Ascending aorta (tissue), 2 donors: ENCODE measurements at places on chromosomes 1 and 21.
A peak's percentile ranks its signal among the peaks of the same experiment; 100 is the strongest.

GRCh38 chr21:41970751-41971653, 17.2 kb upstream of the C2CD2 start:
- no peaks in the 10 kb centered on the region for H3K4me1 ChIP-seq
- H3K36me3 ChIP-seq: no peaks in the 10 kb centered on the region
- peak; percentile 41 for DNase-seq
- H3K27me3 ChIP-seq: no peaks in the 10 kb centered on the region

GRCh38 chr21:30194701-30195299, 21.1 kb downstream of the CLDN8 start:
- no peaks in the 10 kb centered on the region for H3K27me3 ChIP-seq
- H3K4me3 ChIP-seq: no peak overlapping the region
- H3K4me1 ChIP-seq: no peaks in the 10 kb centered on the region
- no peak for DNase-seq

DNA sequence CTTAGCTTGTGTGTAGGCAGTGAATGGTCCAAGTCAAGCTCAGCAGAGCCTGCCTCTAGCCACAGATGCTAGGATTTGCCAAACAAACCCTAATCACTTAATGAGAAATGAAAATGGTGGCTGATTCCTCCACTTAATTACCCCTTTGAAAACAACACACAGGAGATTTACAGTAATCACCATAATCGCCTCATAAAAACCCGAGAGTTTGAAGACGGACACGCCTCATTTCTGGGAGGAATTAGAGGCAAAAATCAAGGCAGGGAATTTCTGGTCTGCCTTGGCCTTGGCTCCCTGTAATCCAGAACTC, 16.3 kb upstream of the FOXE3 start:
- no peaks in the 10 kb centered on the region for H3K4me1 ChIP-seq
- H3K27me3 ChIP-seq: no peaks in the 10 kb centered on the region
- H3K27ac ChIP-seq: no peak overlapping the region

DNA sequence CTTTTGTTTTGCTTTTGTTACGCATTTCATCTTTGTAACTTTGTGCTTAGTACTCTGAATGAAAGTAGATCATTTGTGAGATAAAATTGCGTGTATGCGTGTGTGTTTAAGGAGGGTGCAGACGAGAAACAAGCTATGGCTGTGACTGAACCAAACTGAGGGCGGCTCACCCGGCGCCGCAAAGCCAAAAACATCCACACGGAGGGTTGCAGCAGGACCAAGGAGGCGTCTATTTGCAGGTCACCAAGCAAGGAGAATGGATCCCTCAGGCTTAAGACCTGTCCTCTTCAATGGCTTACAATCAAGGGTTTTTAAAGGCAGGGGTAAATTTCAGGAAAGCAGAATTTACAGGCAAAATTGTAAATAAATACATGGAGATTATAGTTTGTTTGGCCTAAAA, 12.8 kb downstream of the GCSAML start:
- DNase-seq: no peak
- no peaks in the 10 kb centered on the region for H3K36me3 ChIP-seq
- no peak overlapping the region for H3K4me3 ChIP-seq

GRCh38 chr1:197178998-197179397, 32.5 kb upstream of the ASPM start:
- no peaks in the 10 kb centered on the region for H3K27me3 ChIP-seq
- H3K4me1 ChIP-seq: no peaks in the 10 kb centered on the region
- H3K4me3 ChIP-seq: no peak overlapping the region
- no peak for DNase-seq
- H3K36me3 ChIP-seq: peaks cover 46% of the 10 kb centered on the region

GRCh38 chr1:32536117-32536516, 3.1 kb upstream of the ZBTB8A start:
- H3K27ac ChIP-seq: no peak overlapping the region
- no peak overlapping the region for H3K4me3 ChIP-seq
- H3K36me3 ChIP-seq: no peaks in the 10 kb centered on the region
- DNase-seq: no peak
- no peaks in the 10 kb centered on the region for H3K27me3 ChIP-seq
- H3K4me1 ChIP-seq: no peaks in the 10 kb centered on the region

DNA sequence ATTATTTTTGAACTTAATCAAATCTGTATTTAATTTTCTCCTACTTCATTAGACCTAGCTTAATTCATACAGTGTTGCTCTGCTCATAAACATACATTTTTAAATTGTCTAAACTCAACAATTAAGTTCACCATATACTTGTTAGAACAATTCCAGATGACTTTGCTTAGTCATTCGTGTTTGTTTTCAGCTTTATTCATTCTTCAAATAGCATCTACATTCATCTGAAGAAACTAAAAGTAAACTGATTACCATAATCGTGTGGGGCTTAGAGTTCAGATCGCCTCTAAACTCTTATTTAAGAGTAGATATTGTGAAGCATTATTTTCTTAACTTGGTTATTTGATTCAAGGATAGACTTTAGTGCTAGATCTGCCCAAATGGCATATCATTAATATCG, 34.4 kb downstream of the KLHL20 start:
- no peaks in the 10 kb centered on the region for H3K4me1 ChIP-seq
- H3K36me3 ChIP-seq: peaks cover 27% of the 10 kb centered on the region
- H3K4me3 ChIP-seq: no peak overlapping the region
- DNase-seq: no peak
- no peak overlapping the region for H3K27ac ChIP-seq
- H3K27me3 ChIP-seq: no peaks in the 10 kb centered on the region

DNA sequence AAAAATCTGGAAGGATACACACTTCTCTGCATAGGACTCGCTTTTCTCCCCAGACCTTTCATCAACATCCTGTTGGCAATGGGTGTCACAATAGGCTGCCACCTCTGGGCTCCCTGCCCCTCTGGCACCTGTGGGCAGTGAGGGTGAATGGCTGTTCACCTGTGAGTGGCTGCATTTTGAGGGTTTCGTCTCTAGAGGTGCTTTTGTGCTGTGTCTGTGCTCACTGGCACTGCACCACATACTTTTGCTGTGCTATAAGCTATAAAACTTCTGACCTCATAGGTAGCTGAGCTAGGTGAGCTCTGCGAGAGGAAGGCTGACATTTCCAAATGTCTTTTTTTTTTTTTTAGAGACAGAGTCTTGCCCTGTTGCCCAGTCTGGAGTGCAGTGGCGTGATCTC, 35.9 kb downstream of the SLC30A1 start:
- H3K4me1 ChIP-seq: no peaks in the 10 kb centered on the region
- no peaks in the 10 kb centered on the region for H3K36me3 ChIP-seq
- no peak overlapping the region for H3K27ac ChIP-seq
- no peak overlapping the region for H3K4me3 ChIP-seq
